NCI-H2171 treated with DMSO at 0.1 percent for 48 hours (cell line): ENCODE measurements at places on chromosomes 13 and 19.

DNA sequence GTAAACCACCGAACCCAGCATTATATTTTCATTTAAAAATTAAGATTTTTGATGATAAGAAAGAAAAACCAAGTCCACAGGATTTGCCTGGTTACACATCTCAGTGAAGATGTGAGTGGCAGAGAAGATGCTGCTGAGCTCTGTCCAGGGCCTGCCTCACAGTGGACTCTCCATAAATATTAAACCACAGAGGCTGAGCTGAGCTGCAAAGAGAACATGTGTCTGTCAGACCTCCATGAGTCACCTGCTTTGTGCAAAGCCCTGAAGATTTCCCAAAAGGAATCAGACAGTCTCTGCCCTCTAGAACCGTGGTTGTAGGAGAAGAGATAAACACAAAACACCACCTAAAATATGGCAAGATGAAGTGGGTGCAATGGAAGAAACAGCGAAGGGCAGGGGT is 127.2 kb upstream of the TSC22D1 start:
- DNase-seq, result no peak

DNA sequence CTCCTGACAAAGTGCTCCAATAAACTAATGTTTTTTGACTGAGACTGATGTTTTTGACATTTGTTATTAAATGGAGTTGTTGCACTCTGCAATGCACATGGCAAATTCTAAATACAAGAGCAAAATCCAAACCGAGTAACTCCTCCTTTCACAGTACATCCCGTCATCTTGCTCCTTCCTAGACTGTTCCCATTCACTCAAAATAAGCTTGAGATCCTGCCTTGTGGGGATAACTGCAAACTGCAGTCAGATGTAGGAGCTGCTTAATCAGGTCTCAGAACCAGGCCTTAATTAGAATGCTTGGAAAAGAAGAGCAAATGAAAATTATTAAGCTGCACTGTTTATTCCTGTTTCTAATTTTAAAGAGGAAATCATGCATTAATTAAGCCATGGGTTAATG is 134.8 kb upstream of the SPRY2 start:
- no peak for DNase-seq

- DNase-seq, result peak; percentile 47
Measured at GRCh38 chr13:95367309-95367843, 66.1 kb upstream of the ABCC4 start.

- peak; percentile 79 for DNase-seq
Measured at GRCh38 chr19:40420766-40421765, 4.7 kb downstream of the SERTAD1 start.

- no peak for DNase-seq
Measured at GRCh38 chr13:35925669-35926068, 205.5 kb downstream of the DCLK1 start.

DNA sequence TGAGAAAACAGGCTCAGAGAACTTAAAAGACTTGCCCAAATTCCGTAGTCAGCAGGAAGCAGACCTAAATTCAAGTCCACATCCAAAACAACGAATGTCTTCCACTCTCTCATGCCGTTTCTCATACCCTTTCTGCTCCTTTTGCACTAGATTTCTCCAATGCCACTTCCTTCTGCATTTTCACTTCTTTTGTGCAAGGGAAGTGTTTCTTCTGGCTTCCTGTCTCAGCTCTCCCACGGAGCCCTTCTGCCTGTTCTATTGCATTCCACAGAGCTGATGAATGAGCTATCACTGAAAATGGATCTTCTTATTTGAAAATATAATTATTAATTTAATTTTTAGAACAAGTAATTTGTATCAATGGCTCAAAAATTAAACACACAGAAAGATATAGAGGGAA is 56.1 kb upstream of the STK24 start:
- no peak for DNase-seq

GRCh38 chr19:45498411-45499195 is at the start of gene PPM1N:
Gene PPM1N, plus strand, starts transcription at chr19:45498443. Its CDS starts 30 bp downstream, at chr19:45498473.
- no peak for DNase-seq

DNA sequence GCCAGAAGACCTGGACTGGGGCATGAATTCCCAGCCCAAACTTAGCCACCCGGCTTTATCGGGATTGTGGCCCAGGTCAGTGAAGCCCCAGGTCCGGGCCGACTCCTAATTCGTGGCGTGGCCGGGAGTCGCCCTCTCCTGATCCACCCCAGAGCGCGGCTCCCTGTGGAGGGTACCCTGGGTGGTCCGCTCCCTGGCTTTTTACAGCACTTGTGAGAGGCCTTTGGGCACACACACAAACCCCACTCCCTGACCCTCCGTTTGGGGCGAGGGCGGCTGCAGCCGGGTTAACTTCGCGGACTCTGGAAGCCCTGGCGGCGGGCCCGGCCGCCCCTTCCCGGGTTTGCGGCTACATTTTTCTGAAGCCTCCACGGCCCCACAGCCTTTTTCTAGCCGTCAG is 56.4 kb downstream of the ZNF568 start:
- DNase-seq, result no peak

DNA sequence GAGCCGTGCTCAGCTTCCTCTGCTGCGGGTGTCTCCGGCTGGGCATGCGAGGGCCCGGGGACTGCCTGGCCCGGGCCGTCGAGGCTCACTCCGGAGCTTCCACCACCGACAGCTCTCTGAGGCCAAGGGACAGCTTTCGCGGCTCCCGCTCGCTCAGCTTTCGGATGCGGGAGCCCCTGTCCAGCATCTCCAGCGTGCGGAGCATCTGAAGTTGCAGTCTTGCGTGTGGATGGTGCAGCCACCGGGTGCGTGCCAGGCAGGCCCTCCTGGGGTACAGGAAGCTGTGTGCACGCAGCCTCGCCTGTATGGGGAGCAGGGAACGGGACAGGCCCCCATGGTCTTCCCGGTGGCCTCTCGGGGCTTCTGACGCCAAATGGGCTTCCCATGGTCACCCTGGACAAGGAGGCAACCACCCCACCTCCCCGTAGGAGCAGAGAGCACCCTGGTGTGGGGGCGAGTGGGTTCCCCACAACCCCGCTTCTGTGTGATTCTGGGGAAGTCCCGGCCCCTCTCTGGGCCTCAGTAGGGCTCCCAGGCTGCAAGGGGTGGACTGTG is 1.2 kb downstream of the S1PR4 start:
- no peak for DNase-seq

- peak; percentile 77 for DNase-seq
Measured at GRCh38 chr13:95676105-95676761, 706 bp upstream of the DNAJC3 start.

DNA sequence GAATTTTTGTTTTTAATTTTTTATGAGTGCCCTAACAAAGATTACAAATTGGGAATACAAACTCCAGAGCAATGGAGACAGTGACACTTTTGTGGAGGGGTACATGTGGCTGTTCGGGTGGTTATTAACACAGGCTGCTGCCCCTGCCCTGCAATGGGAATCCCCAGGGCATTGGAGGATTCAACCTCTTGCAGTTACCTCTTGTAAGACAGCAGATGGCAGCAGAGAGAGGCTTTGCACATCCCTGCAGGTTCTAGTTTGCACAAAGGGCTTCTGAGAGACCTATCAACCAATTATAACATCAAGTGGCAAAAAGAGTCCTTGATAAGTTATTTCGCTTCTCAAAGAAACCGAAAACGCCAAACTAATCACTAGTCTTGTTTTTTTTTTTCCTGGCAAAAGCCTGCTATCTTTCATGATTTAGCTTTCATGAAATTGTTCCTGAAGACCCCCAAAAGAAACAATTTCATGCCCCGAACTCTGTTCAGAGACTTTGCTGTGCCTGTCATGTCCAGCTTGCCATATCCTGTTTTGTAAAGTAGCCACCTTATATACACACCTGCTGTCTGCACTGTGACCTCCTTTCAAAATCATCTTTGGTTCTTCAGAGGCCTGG is 10.4 kb downstream of the GJB2 start:
- DNase-seq, result peak; percentile 44

DNA sequence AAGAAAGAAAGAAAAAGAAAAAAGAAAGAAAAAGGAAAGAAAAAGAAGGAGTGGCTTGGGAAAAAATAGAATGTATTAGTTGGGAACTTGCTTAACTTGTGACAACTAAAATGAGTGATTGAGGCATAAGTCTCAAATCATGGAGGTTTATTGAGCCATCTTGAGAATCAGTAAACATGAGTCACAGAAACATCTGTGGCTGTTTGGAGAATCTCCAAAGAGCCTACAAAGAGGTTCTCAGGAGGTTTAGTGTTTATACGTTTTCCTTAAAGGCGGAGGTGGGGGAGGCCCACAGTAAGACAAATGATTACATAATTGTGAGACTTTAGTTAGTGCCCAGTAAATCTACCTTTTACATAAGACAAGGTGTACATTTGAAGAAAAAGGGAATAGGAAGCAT is 38.6 kb downstream of the WDR87 start:
- peak; percentile 24 for DNase-seq

DNA sequence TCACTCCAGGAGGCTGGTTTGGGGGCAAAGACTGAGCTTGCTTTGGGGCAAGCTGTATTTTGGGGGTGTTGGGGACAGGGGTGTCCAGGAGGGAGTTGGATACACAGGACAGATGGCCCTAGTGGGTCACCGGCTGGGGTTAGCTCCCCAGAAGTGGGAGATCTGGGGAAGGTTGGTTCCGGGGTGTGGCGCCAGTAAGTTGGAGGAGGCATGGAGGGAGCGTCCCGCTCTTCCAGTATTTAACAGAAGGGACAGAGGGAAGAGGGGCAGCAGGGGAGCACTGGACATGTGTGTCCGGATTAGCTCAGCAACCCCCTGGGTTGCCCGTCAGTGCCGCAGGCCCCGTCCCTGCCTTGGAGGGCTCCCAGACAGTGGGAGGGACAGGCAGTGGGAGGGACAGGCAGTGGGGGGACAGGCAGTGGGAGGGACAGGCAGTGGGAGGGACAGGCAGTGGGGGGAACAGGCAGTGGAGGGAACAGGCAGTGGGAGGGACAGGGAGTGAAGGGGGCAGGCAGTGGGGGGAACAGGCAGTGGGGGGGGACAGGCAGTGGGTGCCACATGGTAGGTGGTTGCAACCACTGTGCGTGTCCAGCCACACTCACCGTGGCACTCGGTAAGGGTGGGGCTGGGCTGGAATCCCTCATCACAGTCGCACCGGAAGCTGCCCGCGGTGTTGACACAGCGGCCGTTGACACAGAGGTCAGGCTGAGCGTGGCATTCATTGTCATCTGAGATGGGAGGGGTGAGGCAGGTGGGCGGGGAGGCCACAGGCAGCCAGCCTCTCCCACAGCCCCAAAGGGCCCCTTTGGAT is 33.2 kb downstream of the CCL25 start:
- no peak for DNase-seq

DNA sequence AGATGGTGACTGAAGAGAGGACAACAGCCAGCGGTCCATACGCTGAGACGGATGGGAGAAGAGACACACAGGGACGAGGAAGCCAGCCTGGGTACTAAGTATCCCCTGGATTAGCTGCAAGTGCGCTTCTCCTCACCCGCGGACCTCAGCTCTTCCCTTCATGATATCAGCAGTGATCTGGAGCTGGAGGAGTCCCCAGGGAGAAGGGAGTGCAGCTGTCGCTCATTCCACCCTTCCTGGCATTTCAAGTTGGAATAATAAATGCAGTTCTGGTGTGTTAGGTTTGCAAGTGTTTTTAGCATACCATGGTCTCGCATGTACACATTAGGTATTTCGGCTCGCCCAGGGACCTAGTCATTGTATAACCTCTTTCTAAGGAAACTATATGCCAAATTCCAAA is 88.5 kb upstream of the C1QTNF9B start:
- DNase-seq, result peak; percentile 69

DNA sequence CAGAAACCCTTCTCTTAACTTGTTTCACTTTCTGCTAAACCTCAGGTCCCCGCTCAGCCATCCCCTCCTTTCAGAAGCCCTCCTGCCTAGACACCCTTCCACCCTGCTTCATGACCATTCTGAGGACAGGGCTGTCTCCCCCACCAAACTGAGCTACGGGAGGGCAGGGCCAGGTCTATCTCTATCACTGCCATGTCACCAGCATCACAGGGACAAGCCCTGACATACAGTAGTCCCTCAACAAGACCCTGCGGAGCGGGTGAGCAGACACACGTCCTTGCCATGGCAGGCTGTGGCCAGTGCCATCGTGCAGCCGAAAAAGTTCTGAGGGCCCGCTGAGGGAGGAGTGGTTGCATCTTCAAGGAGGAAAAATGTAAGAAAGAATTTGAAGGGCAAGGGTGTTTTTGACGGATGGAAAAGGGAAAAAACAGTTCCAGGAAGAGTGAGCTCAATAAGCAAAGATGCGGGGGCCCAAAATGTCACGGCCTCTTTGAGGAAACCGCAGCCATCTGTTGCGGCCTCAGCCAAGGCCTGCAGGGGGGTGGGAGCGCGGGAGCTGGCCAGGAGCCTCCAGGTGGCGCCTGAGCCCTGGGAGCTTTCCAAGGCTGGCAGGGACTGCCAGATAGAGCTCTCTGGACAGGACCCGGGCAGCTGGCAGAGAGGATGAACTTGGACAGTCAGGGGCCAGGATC is 8.1 kb downstream of the PTGIR start:
- DNase-seq, result peak; percentile 81

GRCh38 chr19:21680671-21681070 is 86.7 kb downstream of the ZNF100 start:
- DNase-seq, result no peak

DNA sequence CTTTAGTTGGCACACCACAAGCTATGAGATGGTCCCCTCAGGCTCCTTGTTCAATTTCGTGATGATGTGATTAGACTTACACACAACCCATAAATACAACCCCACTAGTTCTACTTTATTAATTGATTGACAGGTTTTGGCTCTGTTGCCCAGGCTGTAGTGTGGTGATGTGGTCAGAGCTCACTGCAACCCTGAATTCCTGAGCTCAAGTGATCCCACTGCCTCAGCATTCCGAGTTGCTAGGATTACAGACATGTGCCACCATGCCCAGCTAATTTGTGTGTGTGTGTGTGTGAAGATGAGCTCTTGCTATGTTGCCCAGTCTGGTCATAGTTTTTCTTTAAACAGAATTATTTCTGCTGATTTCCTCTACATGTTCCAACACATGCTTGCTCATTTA is 17.5 kb upstream of the HTR2A start:
- DNase-seq, result no peak

DNA sequence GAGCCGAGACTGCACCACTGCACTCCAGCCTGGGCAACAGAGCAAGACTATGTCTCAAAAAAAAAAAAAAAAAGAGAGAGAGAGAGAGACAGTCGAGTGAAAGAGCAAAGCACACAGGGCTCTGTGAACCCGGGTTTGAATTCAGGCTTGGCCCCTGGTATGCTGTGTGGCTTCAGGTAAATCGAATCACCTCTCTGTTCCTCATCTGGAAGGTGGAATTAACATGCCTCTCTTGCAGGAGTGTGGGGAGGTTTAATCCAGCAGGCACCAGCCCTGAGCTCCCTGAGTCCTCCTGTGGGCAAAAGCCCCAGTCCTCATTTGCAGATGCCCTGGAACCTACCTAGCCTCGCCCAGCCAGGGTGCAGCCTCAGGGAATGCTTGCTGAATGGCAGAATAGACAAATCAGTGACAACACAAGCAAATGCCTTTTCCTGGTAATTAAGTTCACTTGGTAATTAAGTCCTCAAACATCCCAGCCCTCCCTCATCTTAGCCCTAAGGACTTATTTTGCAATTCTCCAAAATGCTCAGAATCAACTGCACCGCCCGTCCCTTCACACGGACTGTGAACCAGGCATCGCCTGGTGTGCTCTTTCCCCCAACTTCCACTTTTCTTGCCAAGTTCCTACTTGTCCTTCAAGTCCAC is 4.6 kb upstream of the ZNRF4 start:
- no peak for DNase-seq
